CD4-positive, alpha-beta T cell treated with Interleukin-4 for 1 hour (primary cell): ENCODE measurements at places on chromosomes 12 and 14.
A peak's percentile ranks its signal among the peaks of the same experiment; 100 is the strongest.

GRCh38 chr14:64190974-64191502 is 103.1 kb downstream of the ESR2 start:
- no peak for DNase-seq

GRCh38 chr14:103103461-103104388 is 9.2 kb downstream of the EXOC3L4 start:
- DNase-seq, result no peak

- DNase-seq, result no peak
These were observed 7.7 kb upstream of the NFATC4 start for GRCh38 chr14:24360281-24360680.

- DNase-seq, result peak; percentile 25
These were observed 198.2 kb downstream of the BTG1 start for GRCh38 chr12:91947459-91947858.

GRCh38 chr14:95260537-95261361 is 59.0 kb downstream of the CLMN start:
- DNase-seq, result no peak

DNA sequence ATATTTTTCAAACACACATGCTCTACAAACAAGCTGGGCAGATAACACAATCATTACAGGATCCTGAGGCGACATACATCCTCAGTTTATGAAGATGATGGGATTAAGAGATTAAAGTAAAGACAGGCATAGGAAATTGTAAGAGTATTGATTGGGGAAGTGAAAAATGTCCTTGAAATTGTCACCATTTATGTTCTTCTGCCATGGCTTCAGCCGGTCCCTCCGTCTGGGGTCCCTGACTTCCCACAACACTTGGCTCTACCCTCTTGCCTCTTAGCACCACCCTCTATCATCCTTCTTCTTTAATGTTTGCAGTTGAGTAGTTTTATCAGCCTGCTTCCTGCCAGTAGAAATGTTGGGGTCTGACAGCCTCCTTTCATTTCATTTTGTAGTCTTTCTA is 244.4 kb downstream of the DAD1 start:
- DNase-seq, result no peak

- DNase-seq, result no peak
These were observed 14.3 kb upstream of the PTGER2 start for GRCh38 chr14:52299692-52300278.

DNA sequence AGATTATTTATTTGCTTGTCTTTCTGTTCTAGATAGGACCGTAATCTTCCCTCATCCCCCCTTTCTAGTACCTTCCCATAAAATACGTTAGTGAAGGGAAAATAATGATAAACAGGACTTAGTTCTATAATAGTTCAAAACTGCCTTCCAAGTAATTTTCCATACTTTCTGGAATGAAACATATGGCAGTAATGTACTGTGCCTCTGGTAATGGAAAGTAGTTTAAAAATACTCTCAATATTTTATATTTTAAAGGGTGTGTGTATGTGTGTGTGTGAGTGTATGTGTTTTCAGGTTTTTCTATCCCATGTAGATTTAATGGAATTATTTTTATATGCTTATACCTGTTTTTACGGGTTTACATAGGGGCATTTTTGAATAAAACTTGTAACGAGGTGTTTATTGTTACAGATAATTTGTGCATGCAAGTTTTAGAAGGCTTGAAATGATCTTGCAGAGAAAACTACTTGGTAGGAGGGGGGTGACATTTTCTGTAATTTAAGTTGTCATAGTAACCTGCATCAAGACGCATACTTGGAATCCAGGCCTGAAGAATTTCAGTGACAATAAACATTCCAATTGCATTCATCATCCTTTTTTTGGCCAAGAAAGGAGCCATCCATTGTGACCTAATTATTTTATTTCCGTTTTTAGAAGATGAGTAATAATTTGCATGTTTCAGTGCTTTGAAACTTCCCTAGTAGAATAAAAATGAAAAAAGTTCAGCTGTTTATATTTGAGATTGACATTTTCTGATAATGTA is 38.9 kb downstream of the RASSF8 start:
- no peak for DNase-seq
